ENCODE measurements at places on chromosomes 7 and 10.
A peak's percentile ranks its signal among the peaks of the same experiment; 100 is the strongest.

DNA sequence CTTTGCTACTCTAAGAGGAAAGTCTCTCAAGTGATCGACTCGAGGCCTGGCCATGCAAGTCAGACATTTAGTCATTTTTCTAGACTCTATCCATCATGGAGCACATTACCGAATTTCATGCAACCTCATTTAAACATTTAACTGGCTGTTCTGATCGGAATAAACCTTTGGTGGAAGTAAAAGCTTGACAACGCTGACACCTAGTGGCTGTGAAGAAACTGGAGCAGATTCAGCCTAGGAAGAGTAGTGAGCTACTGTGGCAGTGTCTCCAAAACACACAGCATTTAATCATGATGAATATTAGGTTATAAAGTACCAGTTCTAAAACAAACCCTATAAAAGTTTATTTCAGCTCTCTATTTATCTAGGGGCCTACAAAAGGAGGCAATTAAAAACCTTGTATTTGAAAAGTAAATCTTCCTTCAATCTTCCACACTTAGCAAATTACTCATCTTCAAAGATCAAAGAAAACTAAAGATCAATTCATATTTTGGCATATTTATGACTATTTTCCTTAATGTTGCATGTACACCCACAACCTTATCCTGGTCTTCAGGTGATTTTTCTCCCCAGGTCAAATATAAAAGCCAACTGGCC is 175.0 kb downstream of the CTNNA3 start:
- no peak for DNase-seq

DNA sequence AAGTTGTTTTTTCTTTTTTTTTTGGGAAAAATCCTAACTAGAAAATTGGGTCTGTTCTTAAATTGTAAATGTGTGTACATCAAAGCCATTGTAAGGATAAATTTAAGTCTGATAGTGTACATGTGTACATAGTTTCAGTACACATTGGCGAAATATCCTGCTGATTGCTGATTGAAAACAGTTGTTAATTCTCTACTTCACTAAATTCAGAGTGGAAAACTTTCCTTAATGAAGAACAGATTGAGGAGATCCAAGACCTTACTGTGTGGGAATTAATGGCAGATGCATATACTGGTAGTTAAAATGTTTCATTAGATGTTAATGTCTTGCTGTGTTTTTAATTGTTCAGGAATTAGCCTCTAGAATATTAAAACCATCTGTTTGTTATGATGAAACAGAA is 506.0 kb downstream of the AUTS2 start:
- DNase-seq: no peak

- no peak for DNase-seq
These were observed 116.0 kb upstream of the PFKP start for GRCh38 chr10:2951235-2951835.

- DNase-seq: no peak
These were observed 1196.9 kb downstream of the SORCS3 start for GRCh38 chr10:105837951-105838350.

- DNase-seq: no peak
These were observed 3.6 kb upstream of the ITGB8 start for GRCh38 chr7:20327055-20327454.

- no peak for DNase-seq
These were observed 35.3 kb upstream of the SEPHS1 start for GRCh38 chr10:13383399-13383761.

DNA sequence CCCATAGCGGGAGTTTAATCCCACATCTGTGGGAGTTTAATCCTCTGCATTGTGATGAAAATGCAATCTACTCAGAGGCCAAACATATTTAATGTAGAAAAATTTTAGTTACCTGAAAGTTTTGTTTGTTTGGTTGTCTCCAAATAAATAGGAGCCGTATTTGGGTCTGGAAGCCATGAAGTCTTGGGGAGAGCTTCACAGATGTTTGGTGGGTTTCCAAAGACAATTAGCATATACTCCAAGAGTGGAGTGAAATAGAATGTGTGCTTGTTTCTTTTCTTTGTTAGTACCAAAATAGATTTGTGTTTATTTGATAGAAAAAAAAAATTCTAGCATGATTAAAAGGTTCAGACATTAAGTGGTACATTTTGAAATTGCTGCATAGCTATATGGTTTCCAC is 50.9 kb downstream of the ANK3 start:
- DNase-seq: no peak

GRCh38 chr10:32253276-32253675 is 93.7 kb downstream of the EPC1 start:
- no peak for DNase-seq

DNA sequence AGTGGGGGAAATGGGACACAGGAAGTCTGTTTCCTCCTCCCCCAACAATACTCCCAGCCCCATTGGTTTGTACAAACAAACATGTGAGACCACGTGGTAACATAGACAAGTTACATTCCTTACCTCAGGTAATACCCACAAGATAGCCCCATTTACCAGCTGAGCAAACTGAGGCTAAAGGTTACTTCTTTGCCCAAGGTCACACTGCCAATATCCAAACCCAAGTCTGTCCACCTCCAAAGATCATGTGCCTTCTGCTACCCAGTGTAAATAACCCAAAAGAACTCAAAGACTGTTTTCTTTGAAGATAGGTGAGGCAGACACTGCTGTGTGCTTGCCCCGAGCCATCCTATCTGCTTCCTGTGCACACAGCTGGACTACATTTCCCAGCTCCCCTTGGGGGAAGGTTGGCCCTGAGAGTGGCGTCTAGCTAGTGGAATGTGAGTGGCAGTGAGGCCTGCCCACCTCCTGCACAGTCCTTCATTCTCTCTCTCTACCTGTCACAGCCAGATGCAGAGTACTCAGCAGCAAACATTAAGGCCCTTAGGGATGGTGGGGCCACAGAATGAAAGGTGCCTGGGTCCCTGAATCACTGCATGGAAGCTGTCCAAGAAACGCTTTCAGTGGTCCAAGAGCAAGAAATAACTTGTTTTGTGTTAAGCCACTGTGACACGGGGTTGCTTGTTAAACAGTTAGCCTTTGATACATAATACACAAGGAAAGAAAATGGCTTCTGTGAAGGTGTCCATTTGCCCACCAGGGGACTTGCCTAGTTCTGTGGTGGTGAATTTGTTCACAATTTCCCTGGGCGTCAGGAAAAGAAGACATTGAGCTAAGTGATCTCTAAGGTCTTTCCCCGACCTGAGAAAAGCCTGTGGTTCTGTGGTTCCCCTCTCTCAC is 257.7 kb upstream of the NFE2L3 start:
- no peak for DNase-seq

- DNase-seq: no peak
These were observed 69.1 kb downstream of the MBL2 start for GRCh38 chr10:52703451-52703850.

- DNase-seq: no peak
These were observed 909.7 kb upstream of the AUTS2 start for GRCh38 chr7:68688416-68689086.

DNA sequence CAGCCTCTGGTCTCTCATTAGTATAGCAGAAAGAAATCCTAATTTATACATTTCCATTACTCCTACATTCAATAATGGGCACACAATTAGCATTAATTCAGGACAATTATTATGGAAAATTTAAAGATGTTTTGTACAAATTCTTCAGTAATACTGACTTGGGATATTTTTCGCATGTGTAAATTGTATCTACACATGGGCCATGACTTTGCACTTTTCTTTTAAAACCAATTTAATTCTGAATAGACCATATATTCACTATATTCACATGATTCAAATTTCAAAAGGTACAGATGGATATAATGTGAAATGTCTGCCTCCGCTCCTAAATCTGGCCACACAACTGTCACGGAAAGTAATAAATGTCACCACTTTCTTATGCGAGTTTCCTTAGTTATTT is 123.0 kb downstream of the TCERG1L start:
- DNase-seq: no peak

GRCh38 chr10:14309593-14309992 is 21.1 kb downstream of the FRMD4A start:
- DNase-seq: no peak

- DNase-seq: no peak
These were observed 192.7 kb downstream of the TCF7L2 start for GRCh38 chr10:113142601-113143362.

DNA sequence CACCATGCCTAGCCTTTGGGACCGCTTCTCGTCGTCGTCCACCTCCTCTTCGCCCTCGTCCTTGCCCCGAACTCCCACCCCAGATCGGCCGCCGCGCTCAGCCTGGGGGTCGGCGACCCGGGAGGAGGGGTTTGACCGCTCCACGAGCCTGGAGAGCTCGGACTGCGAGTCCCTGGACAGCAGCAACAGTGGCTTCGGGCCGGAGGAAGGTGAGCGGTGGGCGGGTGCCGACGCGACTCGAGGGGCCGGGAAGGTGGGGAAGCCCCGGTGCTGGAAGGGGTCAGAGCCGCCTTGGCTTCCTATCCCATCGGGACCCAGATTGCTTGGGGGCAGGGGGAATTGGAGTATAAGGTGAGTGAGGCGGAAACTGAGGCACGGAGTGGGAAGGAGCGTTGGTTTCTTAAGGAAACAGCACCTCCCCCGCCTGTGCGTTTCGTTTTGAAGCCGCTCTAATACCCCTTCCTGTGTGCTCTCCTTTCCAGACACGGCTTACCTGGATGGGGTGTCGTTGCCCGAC is 547 bp downstream of the DDIT4 start:
- no peak for DNase-seq

GRCh38 chr10:108612485-108612884 is 1310.8 kb downstream of the XPNPEP1 start:
- DNase-seq: no peak

GRCh38 chr7:70785427-70785826 is 346.5 kb upstream of the GALNT17 start:
- no peak for DNase-seq

DNA sequence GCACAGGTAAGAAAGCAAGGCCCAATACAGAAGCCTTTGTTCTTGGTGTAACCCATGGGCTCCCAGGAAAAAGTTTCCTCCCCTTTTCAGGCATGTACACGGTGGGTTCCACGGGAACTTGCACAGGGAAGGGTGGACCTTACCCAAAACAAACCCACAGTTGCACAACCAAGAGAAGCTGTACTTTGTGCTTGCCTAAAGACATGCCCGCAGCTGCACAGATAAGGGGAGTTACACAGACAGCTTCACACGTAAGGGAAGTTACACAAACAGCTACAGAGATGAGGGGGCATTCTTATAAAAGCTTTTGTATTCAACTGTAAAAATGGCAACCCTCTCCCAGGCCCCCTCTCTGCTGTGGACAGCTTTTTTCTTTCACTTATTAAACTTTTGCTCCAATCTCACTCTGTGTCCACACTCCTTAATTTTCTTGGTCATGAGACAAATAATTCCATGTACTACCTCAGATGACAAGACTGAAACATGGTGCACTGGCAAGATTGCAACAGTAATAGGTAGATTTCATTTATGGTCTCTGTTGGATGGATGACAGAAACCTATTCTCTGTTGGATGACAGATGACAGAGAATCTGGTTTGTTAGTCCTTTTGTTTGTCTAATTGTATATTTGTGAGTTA is 72.9 kb downstream of the ATE1 start:
- no peak for DNase-seq

DNA sequence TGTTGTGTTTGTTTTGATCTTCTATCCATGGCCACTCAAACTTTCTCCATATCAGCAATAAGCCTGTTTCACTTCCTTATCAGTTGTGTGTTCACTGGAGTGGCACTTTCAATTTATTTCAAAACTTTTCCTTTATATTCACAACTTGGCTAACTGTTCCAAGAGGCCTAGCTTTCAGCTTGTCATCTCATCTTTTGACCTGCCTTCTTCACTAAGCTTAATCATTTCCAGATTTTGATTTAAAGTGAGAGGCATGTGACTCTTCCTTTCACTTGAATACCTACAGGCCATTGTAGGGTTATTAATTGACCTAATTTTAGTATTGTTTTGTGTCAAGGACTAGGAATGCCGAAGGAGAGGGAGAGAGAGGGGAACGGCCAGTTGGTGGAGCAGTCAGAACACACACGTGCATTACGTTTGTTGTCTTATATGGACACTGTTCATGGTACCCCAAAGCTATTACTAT is 5.5 kb upstream of the GNAT3 start:
- no peak for DNase-seq

- DNase-seq: no peak
These were observed 101.2 kb upstream of the ZNF746 start for GRCh38 chr7:149598721-149599308.

DNA sequence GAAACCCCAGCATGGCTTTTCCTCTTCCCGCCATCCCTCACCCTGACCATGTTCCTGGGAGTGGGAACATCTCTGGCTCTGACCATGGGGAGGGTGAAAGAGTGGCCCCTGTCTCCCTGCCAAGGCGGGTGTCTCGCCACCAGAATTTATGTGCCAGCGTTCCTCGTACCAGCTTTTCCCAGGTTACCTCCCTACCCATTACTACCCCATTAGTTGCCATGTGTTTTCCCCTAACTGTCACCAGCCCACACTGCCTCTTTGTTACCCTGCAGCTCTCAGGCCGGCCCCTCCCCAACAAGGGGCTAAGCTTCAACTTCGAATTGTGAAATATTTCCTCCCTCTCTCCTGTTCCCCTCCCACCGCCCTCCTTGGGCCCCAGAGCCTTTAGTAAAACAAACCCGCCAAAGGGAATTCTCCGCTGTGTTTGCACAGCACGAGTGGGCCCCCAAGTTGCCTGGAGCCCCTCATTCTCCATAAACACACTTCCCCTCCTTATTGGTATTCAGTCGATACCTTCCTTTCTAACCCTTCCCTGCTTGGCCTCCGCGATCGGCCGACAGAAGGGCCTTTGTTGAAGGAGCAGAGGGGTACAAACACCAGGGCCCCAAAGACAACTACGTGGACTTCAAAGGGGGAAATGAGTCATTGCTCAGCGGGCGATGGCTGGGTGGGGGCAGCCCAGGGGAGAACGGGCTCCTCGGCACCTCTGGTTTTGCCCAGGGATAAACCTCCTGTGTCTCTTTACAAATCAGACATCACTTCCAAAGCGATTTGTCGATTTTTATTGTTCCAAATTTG is 45.5 kb downstream of the SLIT1 start:
- DNase-seq: no peak

GRCh38 chr10:13191362-13191761 is 30.0 kb downstream of the MCM10 start:
- no peak for DNase-seq

- DNase-seq: peak; percentile 46
These were observed 8.9 kb downstream of the FBXL13 start for GRCh38 chr7:103065667-103066066.

DNA sequence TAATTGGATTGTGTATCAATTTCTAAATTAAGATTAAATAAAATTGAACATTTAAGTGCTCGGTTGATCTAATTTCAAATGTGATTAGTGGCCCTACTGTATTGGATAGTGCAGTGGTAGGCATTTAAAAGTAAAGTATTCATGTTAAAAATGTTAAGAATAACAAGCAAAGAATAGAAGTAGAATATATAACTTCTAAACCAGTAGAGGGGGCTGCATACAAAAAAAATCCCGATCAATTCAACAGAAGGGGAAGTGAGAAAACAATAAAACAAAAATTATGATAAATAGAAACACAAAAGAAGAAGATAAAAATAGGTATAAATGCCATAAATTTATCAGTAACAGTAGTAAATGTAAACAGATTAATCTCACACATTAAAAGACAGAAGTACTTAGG is 24.9 kb upstream of the WDFY4 start:
- DNase-seq: no peak

- DNase-seq: no peak
These were observed 6.3 kb downstream of the ZNF503 start for GRCh38 chr10:75395066-75395931.

- no peak for DNase-seq
These were observed 220.2 kb downstream of the DGKI start for GRCh38 chr7:137626469-137627067.

GRCh38 chr7:146902266-146902665 is 785.7 kb downstream of the CNTNAP2 start:
- DNase-seq: no peak
